ENCODE measurements at places on chromosomes 5 and 9. TPM values are rescaled to one million over a fixed set of nuclear protein-coding genes. Genes with fewer than 3 reads are reported as not detected.

- H3K36me3 ChIP-seq = no peaks in the 10 kb centered on the region
- H3K4me1 ChIP-seq = peaks cover 23% of the 10 kb centered on the region
- H3K4me3 ChIP-seq = no peak overlapping the region
- peaks cover 5% of the 10 kb centered on the region for H3K27me3 ChIP-seq
- H3K27ac ChIP-seq = no peak overlapping the region
- DNase-seq = no peak
Measured at GRCh38 chr9:130487500-130487899, 42.7 kb downstream of the ASS1 start.

DNA sequence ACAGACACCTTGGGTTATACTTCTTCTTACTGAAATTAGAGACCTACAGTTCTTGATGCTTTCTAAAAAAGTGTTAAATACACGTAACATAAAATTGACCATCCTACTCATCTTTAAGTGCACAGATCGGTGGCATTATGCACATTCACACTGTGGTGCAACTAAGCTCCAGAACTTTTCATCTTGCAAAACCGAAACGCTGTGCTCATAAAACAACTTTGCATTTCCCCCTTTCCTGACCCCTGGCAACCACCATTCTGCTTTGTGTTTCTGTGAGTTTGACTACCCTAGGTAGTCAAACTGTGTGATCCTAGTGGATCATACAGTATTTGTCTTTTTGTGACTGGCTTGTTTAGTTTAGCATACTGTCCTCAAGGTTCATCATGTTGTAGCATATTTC, 3.9 kb downstream of the MVB12B start:
- H3K27ac ChIP-seq = no peak overlapping the region
- H3K4me1 ChIP-seq = peaks cover 43% of the 10 kb centered on the region
- no peak overlapping the region for H3K4me3 ChIP-seq

DNA sequence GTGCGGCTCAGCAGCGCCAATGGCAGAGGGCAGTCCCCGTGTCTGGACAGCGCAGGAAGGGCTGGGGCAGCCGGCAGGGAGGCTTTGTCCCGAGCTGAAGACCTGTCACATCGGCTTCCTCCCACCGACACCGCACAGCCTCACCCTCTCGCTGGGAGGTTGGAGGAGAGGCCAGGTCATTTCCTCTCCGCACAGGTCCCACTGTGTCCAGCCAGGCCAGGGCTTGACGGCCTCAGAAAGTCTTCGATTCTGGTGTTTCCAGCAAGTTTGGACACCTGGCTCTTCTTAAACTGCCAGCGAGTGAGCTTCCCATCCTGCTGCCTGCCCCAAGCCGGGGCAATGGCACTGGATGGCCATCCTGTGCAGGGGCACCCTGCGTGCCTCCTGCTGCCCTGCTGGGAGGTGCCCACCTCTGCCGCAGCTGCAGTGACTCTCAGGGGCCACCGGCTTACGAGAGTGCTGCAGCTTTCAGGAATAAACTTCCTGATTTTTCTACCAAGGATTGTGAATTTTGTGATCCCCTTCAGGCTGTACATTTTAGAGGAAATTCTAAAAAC, 33.9 kb downstream of the AHRR start:
- peaks cover 6% of the 10 kb centered on the region for H3K27me3 ChIP-seq
- H3K36me3 ChIP-seq = peaks cover 3% of the 10 kb centered on the region
- no peaks in the 10 kb centered on the region for H3K4me1 ChIP-seq
- no peak for DNase-seq
- H3K27ac ChIP-seq = no peak overlapping the region

DNA sequence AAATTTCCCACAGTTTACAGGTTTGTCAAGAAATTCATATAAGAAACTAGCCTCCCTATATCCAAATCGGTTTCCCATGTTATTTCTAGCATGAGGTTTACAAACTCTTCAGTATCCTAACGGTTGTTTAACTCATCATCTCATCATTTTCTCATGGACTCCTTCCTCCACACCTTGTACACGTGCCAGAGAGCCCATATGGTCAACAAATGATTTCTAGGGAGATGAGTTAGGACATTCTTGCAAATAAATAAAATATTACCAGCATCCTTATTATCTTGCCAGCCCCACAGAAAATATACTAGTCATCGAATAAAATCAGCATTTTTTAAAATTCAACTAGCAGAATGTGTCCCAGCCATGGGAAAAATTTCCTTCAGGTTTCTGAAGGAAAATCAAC, 285.2 kb downstream of the EBF1 start:
- peaks cover 78% of the 10 kb centered on the region for H3K4me1 ChIP-seq
- H3K27ac ChIP-seq = peak overlapping the region; percentile 44
- H3K4me3 ChIP-seq = no peak overlapping the region

DNA sequence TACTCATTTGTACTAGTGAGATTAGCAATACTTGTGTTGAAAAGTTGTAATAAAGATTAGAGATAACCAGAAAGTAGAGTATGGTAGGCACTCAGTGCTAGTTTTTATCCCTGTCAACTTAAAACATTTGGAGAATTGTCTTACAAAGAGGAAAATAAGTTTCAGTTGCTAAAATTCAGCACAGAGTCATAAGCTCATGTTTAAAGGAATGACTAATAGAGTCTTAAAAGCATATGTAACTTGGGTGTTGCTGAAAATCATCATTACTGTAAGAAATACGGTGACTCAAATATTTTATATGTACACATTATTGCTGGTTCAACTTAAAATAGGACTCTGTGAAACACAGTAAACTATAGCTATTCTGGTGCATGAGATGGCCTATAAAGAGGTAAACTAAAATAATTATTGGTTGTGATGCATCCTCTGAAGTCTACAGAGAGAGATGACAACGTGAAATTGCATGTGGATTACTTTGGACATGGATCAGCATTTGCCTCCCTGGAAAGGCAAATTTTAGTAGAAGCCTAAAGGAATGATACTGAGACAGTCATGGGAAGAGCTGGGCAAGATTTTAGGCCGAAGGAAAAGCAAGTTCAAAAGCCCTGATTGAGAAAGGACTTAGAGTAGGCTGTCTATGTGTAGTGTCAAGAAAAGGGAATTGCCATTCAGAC, 34.6 kb downstream of the SGCD start:
- no peak for DNase-seq
- no peaks in the 10 kb centered on the region for H3K27me3 ChIP-seq
- no peak overlapping the region for H3K27ac ChIP-seq
- H3K36me3 ChIP-seq = no peaks in the 10 kb centered on the region
- H3K4me1 ChIP-seq = no peaks in the 10 kb centered on the region
- H3K4me3 ChIP-seq = no peak overlapping the region

DNA sequence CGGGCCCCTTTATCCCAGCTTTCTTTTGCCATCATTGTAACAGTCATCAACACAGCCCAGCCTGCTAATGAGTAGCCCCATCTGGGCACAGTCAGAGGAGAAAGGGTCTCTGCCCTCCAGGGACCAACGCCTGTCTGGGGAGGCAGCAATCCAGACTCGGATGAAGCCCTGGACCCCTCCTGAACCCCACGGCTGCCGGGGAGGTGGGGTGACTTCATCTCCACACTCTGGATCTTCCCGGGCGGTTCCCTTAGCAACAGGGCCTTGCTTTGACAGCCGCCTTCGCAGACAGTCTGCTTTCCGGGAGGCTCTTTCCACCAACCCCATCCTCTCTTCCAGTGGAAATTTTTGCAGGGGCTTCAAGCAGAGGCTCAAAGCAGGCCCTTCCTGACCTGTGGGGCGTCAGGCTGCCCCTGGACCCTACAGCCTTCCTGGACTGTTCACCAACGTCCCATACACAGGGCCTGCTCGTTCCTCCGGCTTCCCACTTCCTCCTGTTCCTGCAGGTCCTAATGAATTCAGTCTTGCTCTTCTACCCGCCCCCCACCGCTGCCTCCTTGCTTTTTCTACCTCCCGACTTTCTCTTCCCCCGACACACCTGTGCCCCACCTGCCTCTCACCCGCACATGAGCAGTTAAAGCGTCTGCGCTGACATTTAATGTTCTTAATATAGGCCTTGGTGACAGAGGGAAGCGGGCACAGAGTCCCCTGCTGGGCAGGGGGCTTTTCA, 161.7 kb upstream of the MVB12B start:
- no peak for DNase-seq
- peaks cover 3% of the 10 kb centered on the region for H3K27me3 ChIP-seq
- H3K27ac ChIP-seq = no peak overlapping the region
- H3K36me3 ChIP-seq = peaks cover 6% of the 10 kb centered on the region
- no peak overlapping the region for H3K4me3 ChIP-seq

- peaks cover 6% of the 10 kb centered on the region for H3K27me3 ChIP-seq
- peak overlapping the region; percentile 62 for H3K27ac ChIP-seq
- no peak overlapping the region for H3K4me3 ChIP-seq
- DNase-seq = no peak
Measured at GRCh38 chr5:1745796-1746370, 53.8 kb downstream of the MRPL36 start.

- no peak overlapping the region for H3K4me3 ChIP-seq
- peaks cover 19% of the 10 kb centered on the region for H3K4me1 ChIP-seq
- no peaks in the 10 kb centered on the region for H3K36me3 ChIP-seq
- H3K27ac ChIP-seq = no peak overlapping the region
- DNase-seq = no peak
Measured at GRCh38 chr5:3220638-3221288, 374.9 kb upstream of the IRX1 start.

- H3K27me3 ChIP-seq = peaks cover 20% of the 10 kb centered on the region
- H3K4me3 ChIP-seq = peak overlapping the region; percentile 52
- H3K27ac ChIP-seq = no peak overlapping the region
Measured at GRCh38 chr5:132489871-132490483, 596 bp downstream of the IRF1 start.

- H3K36me3 ChIP-seq = no peaks in the 10 kb centered on the region
- H3K27me3 ChIP-seq = no peaks in the 10 kb centered on the region
- peaks cover 2% of the 10 kb centered on the region for H3K4me1 ChIP-seq
- no peak for DNase-seq
- no peak overlapping the region for H3K4me3 ChIP-seq
Measured at GRCh38 chr9:23431459-23431858, 394.6 kb downstream of the ELAVL2 start.

DNA sequence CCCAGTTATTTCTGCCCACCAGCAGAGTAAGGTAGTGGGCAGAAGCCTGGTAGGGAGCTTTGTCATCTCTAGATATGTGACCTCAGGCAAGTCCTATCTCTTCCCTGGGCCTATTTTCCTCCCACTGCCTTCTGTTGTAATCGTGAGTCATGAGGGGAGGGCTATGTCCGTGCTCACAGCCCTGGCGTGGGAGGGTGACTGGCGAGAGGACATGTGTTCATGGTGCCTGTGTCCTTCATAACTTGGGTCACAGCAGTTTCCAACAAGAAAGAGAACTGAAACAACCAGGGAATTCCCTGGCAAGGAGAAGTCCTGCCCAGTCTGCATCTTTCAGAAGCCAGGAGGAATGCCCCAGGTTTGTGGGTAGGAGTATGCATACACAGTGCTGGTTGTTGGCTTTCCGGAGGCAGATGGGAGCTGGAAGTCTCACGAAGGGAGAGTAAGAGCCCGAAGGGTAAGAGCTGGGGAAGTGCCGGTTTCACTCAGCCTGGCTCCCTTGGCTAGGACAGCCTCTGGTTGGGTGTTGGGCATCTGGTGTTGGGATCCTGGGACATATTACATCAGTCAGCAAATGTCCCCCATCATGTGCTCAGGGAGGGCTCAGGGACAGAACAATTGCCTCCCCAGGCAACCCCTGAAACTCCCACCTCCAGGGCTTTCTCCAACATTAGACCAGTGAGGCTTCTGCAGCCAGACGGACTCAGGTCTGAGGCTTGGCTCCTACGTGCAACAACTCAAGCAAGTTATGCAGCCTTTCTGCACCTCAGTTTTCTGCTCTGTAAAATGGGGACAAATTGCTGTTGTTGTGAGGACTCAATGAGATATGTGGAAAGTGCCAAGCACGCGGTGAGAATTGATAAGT, 4.3 kb upstream of the TIFAB start:
- DNase-seq = no peak
- H3K36me3 ChIP-seq = peaks cover 4% of the 10 kb centered on the region
- H3K27me3 ChIP-seq = peaks cover 3% of the 10 kb centered on the region
- no peak overlapping the region for H3K4me3 ChIP-seq
- peaks cover 5% of the 10 kb centered on the region for H3K4me1 ChIP-seq

- H3K27ac ChIP-seq = no peak overlapping the region
- no peak for DNase-seq
- H3K27me3 ChIP-seq = peaks cover 17% of the 10 kb centered on the region
- peaks cover 9% of the 10 kb centered on the region for H3K4me1 ChIP-seq
- H3K4me3 ChIP-seq = no peak overlapping the region
- H3K36me3 ChIP-seq = peaks cover 4% of the 10 kb centered on the region
Measured at GRCh38 chr5:140694276-140694675, 3.0 kb downstream of the HARS2 start.

DNA sequence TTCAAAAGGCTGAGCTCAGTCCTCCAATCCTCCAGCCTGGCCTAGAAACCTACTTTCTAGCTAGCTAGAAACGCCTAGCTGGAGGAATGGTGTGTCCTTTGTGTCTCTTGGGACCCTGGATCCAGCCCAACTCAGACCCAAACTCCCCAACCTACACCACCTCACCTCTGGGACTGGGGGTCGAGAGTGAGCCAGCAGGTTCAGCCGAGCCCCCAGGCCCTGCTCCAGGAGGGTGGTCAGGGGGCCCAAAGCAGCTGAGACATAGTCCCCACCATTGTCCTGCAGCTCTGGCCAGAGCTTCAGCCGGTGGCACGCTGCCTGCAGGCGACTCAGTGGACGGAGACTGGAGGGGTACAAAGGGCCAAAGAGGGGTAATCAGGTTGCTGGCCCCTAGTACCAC, 6.2 kb downstream of the NOL6 start:
- no peaks in the 10 kb centered on the region for H3K36me3 ChIP-seq
- no peaks in the 10 kb centered on the region for H3K4me1 ChIP-seq
- H3K4me3 ChIP-seq = no peak overlapping the region
- DNase-seq = no peak
- no peak overlapping the region for H3K27ac ChIP-seq
- H3K27me3 ChIP-seq = peaks cover 4% of the 10 kb centered on the region

- peaks cover 9% of the 10 kb centered on the region for H3K27me3 ChIP-seq
- no peak for DNase-seq
- peak overlapping the region; percentile 91 for H3K4me3 ChIP-seq
- peaks cover 4% of the 10 kb centered on the region for H3K4me1 ChIP-seq
- peaks cover 5% of the 10 kb centered on the region for H3K36me3 ChIP-seq
Measured at GRCh38 chr9:70421272-70422180, 7.1 kb upstream of the KLF9 start.

- no peak for DNase-seq
- H3K4me3 ChIP-seq = no peak overlapping the region
- H3K27ac ChIP-seq = no peak overlapping the region
- peaks cover 5% of the 10 kb centered on the region for H3K27me3 ChIP-seq
- H3K4me1 ChIP-seq = peaks cover 25% of the 10 kb centered on the region
- no peaks in the 10 kb centered on the region for H3K36me3 ChIP-seq
Measured at GRCh38 chr9:86941197-86941596, 6.1 kb downstream of the GAS1 start.

The TMEM174 gene
- total RNA-seq = not detected

The ADAMTS13 gene
- 27.9 TPM for total RNA-seq

The IL3 gene
- total RNA-seq = not detected

The SGCD gene
- 0.20 TPM for total RNA-seq

The SLC2A8 gene
- 30.6 TPM for total RNA-seq

The TLX3 gene
- total RNA-seq = 161 TPM

The PCDHA6 gene
- 29.8 TPM for total RNA-seq

The FBN2 gene
- 0.86 TPM for total RNA-seq

All from glutamatergic neuron (in vitro differentiated cells).